CD4-positive, alpha-beta T cell (primary cell): ENCODE measurements at places on chromosomes 5 and 9.

GRCh38 chr9:113537229-113537810, 73.8 kb downstream of the RGS3 start:
- DNase-seq: no peak

- peak; percentile 23 for DNase-seq
These were observed 198.8 kb downstream of the AUH start for GRCh38 chr9:91162784-91163443.

- no peak for DNase-seq
These were observed 80.3 kb downstream of the HSD17B4 start for GRCh38 chr5:119532637-119533036.

DNA sequence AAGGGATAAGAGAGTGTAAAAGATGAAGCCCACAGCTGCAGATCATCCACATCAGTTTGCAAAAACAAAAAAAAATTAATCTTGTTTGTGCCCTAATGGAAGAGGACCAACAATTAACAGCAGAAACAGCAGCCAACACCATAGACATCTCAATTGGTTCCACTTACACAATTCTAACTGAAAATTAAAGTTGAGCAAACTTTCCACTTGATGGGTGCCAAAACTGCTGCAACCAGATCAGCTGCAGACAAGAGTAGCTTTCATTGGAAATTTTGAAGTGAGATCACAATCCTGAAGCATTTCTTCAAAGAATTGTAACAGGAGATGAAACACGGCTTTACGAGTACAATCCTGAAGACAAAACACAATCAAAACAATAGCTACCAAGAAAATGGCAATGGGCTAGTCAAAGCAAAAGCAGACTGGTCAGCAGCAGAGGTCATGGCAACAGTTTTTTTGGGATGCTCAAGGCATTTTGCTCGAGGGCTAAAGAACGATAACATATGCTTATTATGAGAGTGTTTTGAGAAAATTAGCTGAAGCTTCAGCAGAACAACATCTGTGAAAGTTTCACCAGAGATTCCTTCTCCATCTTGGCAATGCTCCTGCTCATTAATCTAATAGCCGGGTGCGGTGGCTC, 4.1 kb upstream of the RBM27 start:
- DNase-seq: no peak

GRCh38 chr5:150561192-150561512, 53.2 kb downstream of the NDST1 start:
- no peak for DNase-seq

GRCh38 chr5:57677235-57677634, 194.6 kb upstream of the ACTBL2 start:
- DNase-seq: no peak

DNA sequence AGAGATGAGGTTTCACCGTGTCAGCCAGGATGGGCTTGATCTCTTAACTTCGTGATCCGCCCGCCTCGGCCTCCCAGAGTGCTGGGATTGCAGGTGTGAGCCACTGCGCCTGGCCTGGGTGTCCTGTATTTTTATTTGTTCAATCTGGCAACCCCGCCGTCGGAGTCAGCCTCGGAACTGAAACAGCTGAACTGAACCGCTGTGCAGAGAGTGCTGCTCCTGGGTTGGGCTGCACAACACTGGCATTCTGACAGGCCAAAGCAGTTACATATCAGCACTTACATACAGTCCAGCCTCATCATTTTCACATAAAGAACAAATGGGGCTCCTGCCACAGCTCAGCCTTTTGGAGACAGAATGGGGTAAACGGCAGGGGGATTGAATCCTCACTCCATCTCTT, 185.6 kb downstream of the C9orf50 start:
- DNase-seq: no peak

GRCh38 chr5:96936431-96937320, 796 bp downstream of the LNPEP start:
- DNase-seq: peak; percentile 61

GRCh38 chr5:180495292-180495691, 1.1 kb downstream of the CNOT6 start:
- DNase-seq: no peak

DNA sequence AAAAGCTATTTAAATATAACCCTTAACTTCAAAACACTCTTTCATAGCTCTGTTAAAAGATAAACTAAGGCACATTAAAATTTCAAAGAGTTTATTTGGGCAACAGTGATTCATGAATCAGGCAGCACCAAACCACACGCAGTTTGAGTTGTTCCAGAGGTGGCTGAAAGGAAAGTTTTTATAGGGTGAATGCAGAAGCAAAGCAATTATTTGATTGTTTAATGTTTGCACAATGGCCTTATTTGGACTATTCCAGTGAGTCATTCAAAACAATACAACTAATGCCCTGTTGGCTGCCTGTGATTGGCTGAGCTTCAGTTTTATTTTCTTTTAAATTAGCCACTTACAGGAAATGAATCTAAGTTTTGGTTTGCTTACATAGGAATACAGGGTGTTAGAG, 125.3 kb downstream of the CEP120 start:
- no peak for DNase-seq

- DNase-seq: no peak
These were observed 137.7 kb downstream of the AOPEP start for GRCh38 chr9:94864196-94864595.

GRCh38 chr5:113029614-113030013, 53.0 kb downstream of the DCP2 start:
- no peak for DNase-seq

DNA sequence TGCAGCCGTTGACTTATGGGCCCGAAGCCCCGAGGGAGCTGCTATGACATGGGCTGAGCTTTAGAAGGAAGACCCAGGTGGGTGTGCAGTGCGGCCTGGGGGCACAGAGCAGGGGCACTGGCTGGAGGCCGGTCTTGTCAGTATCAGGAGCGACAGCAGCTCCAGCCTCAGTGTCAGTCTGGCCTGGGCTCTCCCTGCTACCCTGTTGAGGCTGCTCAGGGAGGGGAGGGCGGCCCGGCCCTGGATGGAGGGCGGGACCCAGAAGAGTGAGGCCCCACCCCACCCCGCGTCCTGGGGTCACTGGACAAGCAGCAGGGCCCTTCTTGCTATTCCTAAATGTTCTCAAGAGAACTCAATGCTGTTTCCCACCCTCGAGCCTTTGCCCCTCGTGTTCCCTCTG, 18.0 kb downstream of the GFI1B start:
- DNase-seq: no peak

DNA sequence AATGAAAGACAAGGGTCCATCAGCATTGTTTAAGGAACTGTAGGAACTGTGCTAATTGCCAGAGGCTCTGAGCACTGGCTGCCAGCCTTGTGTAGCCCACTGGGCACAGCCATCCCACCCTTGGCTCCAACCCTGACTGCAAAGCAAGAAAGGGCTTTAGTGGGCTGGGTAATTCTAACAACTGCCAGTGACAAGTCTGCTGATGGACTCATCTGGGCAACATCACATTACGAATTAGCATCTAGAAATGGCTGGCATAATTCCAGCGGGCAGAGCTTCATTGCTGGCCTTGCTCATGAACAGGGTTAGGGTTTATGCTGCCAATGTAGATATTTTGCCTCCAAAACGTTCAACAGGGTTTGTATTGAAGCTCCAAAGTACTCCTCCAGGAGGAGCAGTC, 326.9 kb downstream of the ARHGEF28 start:
- no peak for DNase-seq

- no peak for DNase-seq
These were observed 149.8 kb upstream of the FGF10 start for GRCh38 chr5:44538797-44539601.
